Stimulated activated CD4-positive, alpha-beta T cell treated with anti-CD3 and anti-CD28 coated beads, Interleukin-2, amount 100 ng/mL, for 24 hours (primary cell): ENCODE measurements at places on chromosomes 2 and 18.

GRCh38 chr2:11395389-11395788 is 51.0 kb upstream of the ROCK2 start:
- no peak for DNase-seq

DNA sequence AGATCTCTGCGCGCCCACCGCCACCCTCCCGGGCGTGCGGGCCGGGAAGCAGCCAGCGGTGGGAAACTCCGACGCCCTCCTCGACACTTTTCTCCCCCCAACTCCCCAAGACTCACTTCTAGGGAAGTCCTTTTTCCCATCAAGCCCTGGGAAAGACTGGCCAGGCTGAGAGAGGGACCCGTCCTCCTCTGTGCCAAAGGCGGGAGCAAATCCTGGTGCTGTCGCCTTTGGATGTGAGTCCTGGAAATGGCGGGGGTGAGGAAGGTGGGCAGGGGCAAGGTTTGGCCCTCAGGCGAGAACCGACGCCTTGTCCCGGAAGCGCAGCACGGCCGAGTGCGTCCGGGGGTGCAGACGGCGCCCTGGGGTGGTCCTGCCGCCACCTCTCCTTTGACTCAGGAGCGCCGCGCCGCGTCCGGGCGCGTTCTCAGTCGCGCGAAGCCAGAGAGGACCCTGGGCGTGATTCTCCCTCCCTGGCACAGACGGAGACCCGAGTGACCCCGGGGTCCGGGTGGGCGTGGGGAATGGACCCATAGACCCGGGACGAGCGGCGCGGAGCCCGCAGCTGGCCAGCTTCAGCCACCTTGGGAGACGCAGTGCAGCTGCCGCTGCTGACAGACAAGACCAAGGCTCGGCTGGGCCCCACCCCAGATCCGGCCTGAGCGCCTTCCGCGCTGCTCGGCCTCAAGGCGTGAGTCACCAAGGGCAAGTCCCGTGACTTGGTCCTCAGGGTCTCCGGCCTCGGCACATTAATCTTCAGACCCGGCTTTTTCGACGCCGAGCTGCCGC is 3.5 kb upstream of the LBX2 start:
- DNase-seq: no peak

DNA sequence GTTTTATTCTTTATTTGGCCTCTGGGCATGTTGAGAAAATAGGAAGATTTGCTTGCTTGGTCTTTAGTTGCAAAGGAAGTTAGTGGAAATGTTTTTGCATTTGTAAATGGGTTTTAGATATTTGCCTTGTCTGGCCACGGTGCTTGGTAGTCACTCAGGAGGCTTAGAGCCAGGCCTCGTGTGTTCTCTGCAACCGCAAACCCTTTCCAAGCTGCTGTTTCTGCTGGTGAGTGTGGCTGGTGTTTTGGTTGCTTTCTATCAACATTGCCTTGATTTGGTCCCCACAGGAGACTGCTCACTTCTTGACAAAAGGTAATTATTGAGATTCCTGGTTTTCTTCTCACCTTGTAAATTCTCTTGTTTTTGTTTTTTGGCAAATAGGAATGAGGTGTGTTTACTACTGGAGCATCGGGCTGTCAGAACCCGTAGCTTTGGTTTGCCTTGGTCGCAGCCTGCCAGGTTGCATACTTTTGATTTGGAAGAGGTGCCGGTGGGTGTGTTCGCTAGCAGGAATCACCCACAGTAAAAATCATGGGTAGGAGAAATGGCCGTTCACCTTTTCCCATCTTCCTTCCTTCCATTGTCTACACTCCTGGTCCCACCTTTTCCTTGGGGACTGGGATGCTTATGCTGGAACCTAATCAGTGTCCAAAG is 15.8 kb downstream of the ASAP2 start:
- no peak for DNase-seq

DNA sequence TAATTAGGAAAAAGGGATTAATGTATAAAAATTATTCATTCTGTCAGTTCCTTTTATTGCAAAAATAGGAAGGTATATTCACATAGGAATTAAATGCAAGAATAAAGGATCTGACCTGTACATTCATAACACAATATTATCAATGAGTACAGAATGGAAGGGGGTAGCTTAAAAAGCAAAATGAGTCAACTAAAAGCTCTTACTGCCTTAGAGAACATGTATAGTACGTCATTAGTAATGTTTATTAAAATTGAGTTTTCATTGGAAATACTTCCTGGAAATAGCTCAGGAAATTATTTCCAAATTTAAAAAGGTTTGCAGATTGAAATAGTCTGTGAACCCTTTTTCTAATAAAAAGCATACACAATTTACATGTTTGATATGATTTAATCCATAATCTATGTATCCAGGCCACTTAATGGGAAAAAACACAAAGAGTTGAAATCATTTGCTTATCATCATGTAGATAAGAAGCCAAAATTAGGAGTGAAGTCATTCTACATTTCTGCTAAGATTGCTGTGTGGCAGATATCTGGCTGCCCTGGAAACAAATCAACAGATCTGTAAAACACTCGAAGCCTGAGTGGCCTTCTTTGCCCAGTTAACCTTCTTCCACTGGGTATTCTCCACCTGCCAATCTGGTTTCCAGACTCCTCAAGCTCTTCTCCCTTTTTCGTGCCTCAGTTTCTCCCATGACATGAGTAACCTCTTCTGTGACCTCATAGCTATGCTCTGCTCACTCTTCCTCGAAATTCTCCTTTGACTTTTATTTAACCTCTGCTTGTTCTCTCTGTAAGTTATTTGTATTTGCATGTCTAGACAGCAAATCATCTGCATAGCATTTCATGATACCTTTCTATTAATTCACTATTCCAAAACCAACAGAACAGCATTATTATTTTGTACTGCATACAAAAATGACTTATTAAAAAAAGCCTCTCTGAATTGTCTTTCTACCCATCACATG is 181.2 kb upstream of the REV1 start:
- DNase-seq: no peak

DNA sequence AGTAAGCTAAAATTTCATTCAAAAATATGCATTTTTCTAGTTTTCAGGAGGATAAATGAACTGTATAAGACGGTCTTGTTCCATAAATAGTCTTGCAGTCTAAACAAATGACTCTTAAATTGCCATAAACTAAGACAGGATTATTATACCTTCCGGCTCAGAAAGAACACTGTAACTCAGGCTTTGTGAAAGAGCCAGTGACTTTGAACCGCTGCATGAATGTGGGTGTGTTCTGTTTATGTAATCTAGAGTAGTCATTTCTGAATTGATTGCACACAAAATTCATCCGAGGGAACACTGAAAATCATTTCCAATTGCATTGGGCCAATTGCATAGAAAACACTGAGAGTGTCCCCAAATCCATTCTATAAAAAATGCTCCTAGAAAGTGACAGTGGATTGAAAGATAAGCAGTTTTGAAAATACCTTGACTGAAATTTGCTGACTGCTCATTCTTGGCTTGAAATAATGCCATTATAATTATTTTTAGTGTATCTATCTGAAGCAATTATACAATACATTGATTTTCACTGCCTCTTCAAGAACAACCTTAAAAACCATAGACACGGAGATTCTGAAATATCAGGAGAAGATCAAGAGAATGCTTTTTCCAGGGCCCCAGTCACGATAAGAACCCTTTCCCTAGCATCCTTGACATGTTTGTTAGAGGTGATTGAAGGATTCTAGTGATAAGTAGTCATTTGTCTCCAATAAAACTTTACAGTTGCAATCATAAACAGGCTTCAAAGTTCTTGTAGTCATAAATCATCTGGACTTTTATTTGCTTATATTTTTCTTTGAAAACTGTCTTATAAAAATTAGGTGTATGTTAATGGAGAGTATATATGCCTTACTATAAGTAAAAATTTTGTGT is 55.4 kb downstream of the CNTNAP5 start:
- DNase-seq: no peak

DNA sequence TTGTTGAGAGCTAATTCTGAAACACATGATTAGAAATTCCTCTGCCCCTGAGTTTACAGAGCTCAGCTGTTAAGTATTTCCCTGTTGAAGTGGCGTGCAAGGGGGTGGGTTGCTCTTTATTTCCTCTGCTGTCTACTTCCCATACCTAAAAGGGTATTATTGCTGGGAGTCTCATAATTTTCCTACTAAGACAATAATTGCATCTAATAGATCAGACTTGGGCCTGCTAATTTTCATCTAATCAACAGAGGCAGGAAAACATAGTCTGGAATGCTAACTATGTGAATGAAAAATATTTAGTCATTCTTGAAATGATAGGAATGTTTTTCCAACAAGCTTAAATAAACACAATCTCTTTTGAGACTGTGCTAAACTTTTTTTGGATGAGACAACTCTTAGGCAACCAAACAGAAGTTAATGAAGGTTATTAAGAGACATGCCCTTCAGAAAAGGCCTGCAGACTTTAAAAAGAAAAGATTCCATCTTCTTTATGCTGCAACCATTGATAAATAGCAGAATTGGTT is 111.4 kb downstream of the FEZ2 start:
- DNase-seq: no peak

DNA sequence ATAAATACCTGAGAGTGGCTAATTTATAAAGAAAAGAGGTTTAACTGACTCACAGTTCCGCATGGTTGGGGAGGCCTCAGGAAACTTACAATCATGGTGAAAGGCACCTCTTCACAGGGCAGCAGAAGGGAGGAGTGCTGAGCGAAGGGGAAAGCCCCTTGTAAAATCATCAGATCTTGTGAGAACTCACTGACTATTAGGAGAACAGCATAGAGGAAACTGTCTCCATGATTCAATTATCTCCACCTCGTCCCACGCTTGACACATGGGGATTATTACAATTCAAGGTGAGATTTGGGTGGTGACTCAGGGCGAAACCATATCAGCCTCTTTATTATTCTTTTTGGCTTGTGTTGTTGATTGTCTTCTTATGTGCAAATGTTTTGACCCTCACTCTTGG is 76.2 kb downstream of the WDR7 start:
- peak; percentile 46 for DNase-seq

DNA sequence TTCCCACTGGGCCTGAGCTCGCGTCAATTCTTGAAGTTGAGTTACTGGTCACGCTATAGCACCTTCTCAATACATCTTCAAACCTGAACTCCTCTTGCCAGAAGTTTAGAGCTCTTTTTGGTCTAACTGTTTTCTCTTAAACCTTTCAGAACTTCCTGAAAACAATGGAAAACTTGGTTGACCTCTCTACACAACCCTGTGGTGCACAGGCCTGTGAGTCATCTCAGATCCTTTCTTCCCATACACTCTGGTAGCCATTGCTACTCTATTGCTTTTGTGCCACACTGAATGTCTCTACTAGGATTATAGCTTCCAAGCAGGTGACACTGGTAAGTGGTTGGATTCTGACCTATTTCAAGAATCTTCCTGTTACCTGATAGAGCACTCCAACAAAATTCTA is 321.5 kb upstream of the FSIP2 start:
- no peak for DNase-seq

- no peak for DNase-seq
These were observed 147.9 kb downstream of the GALNT3 start for GRCh38 chr2:165645930-165646831.

DNA sequence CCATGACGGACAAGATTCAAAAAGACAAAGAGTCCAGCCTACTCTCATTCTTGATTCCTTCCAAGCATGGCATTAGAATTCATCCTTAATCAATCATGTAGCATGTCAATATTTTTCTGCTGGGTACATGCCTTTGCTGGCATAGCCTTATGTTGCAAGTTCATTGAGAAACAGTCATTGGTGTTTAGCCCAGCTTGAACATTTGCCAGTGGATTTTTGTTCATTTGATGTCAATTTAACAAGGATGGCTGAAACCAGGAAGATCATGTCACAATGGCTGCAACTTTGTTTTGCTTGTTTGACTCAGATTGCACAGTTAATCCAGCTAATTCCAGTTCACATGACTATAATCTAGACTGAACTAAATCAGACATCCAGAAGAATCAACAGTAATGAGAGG is 1132.2 kb downstream of the LRP1B start:
- DNase-seq: no peak

- no peak for DNase-seq
These were observed 7.4 kb downstream of the BOD1L2 start for GRCh38 chr18:57154191-57154830.

- peak; percentile 57 for DNase-seq
These were observed 626 bp upstream of the SLC1A4 start for GRCh38 chr2:64988420-64989125.
